ENCODE measurements at places on chromosomes 7 and 10.

DNA sequence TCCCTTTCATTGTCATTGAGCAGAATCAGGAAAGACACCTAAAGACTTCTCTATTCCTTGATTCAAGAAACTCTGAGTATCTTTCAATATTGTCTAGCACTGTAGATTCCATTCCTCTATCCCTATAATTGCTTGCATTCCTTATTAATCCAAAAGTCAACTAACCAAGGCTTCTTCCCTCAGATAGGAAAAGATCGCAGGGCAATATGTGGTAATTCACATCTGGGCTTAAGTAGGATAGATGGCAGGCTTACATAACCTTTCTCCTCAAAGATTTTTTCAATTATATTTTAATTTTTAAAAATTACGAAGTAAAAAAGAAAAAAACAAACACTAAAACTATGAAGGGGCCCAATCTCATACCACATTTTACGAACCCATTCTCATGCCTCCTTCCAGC is 7.1 kb upstream of the ARHGAP21 start:
- no peak for DNase-seq

DNA sequence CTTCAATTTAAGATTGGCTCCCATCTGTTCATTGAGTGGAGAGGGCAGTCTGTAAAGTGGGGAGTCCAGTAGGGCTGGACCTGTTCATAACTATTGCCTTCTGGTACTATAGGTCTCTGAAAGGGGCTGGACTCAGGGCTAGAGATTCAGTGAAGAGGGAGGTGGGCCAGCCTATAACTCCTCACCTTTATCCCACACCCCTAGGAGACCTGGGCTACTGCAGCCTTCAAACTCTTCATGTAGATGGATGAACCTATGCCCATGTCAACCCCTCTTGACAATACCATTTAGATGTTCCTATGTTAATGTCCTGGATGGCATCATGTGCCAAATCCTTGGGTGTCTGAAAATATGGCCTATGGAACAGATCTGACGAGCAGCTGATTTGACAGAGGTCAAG is 22.0 kb downstream of the MBL2 start:
- DNase-seq: no peak

- DNase-seq: no peak
These were observed 42.3 kb downstream of the MINPP1 start for GRCh38 chr10:87546971-87547413.

GRCh38 chr7:77734659-77735421 is 38.6 kb downstream of the RSBN1L start:
- DNase-seq: no peak

DNA sequence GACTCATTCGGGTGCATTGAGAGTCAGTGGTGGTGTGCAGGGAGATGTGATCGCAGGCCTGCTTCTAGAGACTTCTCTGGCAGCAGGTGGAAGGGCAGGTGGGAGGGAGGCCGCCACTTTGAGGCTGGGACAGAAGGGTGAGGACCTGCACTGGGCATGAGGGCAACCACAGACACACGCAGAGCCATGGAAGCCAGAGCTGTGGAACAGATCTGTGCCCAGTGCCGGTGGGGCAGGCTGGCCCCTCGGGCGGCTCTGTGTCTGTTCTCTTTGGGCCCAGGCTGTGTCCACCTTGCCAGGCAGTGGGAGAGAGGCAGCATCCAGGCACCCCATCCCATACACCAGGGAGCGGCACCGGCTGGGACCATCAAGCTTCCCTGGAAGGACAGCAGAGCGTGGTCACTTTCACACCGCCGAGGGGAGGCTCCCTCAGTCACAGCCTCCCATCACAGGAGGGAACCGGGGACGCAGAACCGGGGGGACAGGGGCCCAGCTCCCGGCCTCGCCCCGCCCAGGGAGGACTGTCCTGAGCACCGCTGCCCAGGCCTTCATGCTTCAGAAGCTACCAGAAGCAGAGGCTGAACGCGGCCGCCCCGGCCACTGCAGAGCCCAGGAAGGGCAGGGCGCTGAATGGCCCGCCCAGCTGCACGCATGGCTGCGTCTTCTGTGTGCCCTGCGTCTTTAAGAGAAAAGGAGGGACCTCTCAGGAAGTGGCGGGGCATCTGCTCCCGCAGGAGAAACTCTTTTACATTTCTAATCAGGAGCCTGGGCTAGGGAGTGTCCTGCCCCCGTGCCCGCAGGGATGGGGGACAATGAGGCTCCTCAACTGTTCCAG is 32.1 kb downstream of the EN2 start:
- DNase-seq: no peak

GRCh38 chr10:46233181-46233580 is 53.6 kb upstream of the ANTXRL start:
- no peak for DNase-seq

GRCh38 chr10:77643795-77644468 is 6.3 kb upstream of the KCNMA1 start:
- DNase-seq: no peak

- DNase-seq: no peak
These were observed 93.1 kb downstream of the COBL start for GRCh38 chr7:51223505-51223904.

GRCh38 chr10:71213761-71214440 is 1.5 kb downstream of the UNC5B start:
- DNase-seq: peak; percentile 49

- DNase-seq: no peak
These were observed 2.9 kb downstream of the TECPR1 start for GRCh38 chr7:98249106-98249505.

DNA sequence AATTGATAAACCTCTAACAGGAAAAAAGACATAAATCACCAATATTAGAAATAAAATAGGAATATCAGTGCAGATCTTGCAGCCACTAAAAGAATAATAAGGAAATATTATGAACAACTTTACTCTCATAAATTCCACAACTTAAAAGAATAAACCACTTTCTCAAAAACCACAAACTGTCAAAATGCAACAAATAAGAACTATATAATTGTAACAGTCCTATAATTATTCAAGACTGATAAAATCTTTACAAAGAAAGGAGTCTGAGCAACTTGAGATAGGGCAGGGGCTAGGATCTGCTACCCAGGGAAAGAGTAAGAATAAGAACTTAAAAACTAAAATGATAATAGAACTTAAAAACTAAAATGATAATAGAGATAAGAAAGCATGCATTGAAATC is 169.5 kb upstream of the GDF10 start:
- DNase-seq: no peak

DNA sequence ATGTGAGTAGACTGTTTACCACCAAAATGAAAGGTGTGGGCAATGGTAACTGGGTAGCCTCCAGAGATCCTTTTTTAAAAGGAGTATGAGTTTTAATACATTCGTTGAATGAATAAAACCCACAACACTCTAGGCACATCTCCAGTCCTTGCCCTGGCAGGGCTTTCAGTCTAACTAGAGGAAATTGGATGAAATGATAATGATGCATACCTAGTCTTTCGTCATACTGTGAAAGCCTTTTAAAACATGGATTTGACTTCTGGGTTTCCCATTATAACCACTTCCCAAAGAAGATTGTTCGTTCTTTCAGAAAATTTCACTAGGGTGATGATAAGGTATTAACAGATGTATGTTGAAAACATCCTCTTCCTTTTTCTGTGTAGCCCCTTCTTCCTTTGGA is 110.8 kb downstream of the REEP3 start:
- no peak for DNase-seq

DNA sequence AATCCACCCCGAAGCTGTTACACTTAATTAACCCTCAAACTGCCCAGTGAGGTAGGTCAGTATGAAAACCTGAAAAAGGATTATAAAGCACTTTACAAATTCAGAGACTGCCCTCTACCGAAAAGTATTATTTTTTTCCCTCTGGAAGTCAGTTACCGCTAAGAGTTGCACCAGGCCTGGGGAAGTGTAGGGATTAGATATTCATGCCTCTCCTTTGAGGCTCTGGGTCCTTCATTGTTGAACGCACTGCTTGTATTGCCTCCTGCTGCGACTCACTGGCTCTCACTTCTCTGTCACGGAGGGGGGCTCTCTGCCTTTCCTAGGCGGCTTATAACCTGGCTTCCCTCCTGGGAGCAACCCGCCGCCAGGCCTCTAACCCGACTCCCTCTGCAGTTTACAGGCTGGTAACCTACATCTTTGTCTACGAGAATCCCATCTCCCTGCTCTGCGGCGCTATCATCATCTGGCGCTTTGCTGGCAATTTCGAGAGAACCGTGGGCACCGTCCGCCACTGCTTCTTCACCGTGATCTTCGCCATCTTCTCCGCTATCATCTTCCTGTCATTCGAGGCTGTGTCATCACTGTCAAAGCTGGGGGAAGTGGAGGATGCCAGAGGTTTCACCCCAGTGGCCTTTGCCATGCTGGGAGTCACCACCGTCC is 2.7 kb downstream of the RHBDD2 start:
- DNase-seq: no peak

GRCh38 chr10:122282253-122282671 is 11.2 kb downstream of the BTBD16 start:
- DNase-seq: no peak

- no peak for DNase-seq
These were observed 137.5 kb upstream of the PRPS1L1 start for GRCh38 chr7:18165166-18165565.

DNA sequence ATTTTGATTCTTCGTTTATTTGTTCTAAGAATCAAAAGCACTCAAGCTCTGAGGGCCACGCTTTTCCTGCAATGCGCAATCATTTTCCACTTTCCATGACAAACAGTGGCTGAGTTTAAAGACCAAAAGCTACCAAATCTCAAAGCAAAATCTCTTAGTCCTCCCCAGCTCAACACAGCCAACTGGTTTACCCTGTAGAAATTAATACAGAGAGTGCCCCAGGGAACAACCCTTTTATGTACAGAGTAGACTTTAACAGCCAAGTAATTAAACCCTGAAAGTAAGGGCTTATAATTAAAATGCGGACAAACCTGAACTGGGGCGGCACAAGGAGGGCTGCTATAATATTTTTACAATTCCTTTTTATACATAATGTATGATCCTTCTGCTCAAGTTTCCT is 53.2 kb downstream of the FAM53B start:
- DNase-seq: no peak

GRCh38 chr7:95262875-95263274 is 61.5 kb downstream of the PON1 start:
- no peak for DNase-seq

DNA sequence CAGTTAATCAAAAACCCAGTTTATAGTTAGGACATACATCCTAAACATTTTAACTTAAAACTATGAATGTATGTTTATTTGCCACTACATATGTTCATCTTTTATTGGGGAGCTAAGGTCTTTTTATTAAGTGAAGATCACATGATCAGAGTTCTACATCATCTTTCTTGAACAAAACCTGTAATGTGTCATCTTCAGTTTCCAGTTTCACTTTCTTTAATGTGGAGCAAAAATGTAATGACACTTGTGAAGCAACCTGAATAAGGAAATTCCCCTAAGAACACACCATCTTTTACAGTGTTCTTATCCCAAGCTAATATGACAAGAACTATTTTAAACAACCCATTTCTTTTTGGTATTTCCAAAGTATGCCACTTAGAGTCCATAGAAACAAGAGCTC is 166.7 kb upstream of the BET1 start:
- DNase-seq: no peak

- DNase-seq: no peak
These were observed 127.6 kb upstream of the NANOS1 start for GRCh38 chr10:118901906-118902305.

GRCh38 chr7:3206771-3207191 is 94.3 kb upstream of the SDK1 start:
- no peak for DNase-seq

DNA sequence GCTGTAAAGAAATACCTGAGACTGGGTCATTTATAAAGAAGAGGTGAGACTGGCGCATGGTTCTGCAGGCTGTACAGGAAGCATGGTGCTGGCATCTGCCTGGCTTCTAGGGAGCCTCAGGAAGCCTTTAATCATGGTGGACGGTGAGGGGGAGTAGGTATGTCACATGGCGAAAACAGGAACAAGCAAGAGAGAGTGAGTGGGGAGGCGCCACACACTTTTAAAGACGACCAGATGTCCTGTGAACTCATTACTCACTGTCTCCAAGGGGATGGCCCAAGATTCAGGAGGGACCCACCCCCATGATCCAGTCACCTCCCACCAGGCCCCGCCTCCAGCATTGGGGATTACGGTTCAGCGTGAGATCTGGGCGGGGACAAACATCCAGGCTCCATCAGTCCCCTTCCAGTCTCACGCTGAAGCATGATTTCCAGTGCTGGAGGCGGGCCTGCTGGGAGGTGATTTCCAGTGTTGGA is 3.2 kb downstream of the ZNF316 start:
- peak; percentile 60 for DNase-seq

DNA sequence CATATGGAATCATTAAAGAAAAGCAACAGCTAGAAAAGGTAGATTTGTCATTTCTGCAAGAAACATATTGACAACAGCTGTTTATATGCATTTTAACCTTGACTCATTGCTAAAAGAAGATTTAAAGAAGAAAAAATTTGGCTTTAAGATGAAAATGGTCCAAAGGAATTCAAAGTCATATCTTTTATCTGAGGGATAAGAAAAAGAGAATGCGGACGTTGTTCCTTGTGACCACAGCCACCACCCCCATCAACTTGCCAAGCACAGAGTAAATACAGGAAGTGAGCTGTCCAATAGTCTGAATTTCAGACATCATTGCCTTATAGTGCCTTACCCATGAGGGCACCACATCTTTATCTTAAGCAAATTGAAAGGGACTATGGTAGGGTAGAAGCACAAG is 7.3 kb upstream of the CRPPA start:
- DNase-seq: no peak

DNA sequence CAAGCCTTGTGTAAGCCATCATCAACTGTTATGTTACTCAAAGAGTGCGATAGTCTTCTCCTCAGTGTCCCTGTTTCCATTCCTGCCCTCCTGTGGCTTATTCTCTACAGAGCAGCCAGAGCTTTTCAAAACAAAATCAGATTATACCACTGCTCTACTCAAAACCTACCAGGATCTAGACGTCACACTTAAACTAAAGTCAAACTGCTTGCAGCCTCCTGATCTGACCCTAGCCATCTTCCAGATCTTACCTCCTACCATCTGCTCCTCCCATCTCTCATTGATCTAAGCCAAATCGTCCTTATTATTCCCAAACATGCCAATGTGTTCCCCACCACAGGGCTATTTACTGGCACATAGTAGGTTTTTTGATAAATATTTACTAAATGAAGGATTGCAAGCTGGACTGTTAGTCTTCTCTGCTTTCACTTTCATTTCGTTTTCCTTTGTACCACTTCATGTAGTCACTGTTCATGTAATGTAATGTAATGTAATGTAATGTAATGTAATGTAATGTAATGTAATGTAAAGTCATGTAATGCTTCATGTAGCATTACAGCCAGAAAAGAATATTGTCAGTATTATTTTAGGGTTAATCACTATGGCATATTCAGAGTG is 116.1 kb downstream of the GPR37 start:
- DNase-seq: no peak

DNA sequence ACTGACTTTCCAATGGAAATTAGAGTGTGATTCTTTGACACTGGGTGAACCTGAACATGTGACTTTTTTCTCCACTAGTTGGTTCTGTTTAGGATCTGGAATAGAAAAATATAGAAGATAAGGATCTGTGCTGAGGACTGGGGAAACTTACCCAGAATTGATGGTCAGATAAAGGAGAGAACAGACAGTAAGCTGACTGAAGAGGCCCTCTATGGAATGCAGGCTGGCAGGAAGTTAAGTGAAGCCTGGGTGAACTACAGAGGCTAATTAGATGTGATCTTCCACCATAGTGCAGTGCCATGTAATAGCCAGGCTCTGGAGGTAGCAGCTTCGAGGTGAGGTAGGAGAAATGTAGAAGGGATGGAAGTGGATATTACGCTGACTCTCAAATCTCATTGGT is 455.3 kb downstream of the PLXDC2 start:
- DNase-seq: no peak
